CD4-positive, alpha-beta T cell treated with Interleukin-17A for 1 hour (primary cell): ENCODE measurements at places on chromosomes 7 and 10.

DNA sequence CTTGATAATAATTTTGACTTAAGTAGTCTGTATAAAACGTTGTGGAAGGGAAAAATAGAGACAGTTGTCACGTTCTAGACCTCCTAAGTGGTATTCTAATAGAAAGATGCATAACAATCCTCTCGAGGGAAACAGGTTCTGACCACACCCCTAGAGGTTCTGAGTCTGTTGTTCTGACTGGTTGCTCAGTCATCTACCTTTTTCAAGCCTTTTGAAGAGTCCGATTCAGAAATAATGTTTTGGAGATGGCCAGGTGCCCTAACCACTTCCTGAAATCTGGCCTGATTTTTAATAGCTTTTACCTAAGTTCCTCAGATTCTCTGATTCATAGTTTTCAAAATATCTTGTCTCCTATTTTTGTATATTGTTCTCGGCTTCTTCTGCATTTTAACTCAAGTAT, 175.6 kb downstream of the HDAC9 start:
- DNase-seq = no peak

DNA sequence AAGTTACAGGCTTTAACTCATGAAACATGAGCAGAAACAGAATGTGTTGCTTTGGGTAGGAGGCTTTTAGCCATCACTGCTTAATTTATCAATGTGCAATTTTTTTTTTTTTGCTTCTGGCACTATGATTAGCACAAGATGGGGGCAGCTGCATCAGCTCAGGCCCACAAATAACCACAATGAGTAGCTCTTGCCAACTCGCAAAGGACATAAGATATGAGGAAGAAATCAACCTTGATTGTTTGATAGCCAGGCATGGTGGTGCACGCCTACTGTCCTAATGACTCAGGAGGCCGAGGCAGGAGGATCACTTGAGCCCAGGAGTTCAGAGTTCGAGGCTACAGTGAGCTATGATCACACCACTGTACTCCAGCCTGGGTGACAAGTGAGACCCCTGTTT, 12.3 kb downstream of the NOD1 start:
- no peak for DNase-seq

DNA sequence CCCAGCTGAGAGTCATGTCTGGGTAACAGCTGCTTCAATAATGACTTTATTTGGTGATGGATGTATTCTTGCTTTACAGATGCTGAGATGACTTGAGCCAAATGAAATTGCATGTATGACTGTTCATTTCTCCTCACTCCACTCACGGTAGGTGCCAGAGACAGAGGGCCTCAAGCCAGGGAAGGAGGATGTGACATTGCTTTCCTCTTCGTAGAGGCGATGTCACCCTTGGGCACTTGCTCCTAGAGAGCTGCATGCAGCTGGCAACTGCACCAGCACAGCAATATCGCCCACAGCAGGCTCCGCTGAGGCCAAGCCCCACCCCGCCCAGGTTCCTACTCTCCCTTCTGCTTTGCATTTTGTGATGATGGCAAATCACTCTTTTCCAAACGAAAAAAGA, 116.6 kb upstream of the AOAH start:
- no peak for DNase-seq

DNA sequence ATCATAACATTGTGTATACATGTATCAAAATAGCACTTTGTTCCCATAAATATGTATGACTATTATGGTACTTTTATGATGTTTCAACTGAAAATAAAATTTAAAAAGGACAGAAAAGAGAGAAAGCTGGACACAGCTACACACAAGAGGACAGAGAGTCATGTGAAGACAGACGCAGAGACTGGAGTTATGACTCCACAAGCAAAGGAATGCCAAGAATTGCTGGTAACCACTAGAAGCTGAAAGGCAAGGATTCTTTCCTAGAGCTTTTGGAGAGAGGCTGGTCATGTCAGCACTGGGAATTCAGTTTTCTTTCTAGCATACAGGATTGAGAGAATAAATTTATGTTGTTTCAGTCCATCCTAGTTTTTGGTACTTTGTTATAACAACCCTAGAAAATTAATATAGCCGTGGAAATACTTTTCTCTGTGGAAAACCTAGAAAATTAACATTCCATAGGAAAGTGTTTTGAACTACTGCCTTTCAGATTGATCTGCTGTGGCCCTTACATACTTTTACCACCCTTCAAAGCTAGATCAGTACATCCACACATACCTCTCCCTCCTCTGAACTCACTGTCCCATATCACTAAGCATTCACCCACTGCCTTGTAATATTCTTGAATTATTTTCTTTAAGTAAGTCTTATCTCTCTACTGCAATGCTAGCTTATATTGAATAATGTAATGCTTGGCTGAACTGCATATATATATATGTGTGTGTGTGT, 575.3 kb downstream of the IPMK start:
- no peak for DNase-seq

DNA sequence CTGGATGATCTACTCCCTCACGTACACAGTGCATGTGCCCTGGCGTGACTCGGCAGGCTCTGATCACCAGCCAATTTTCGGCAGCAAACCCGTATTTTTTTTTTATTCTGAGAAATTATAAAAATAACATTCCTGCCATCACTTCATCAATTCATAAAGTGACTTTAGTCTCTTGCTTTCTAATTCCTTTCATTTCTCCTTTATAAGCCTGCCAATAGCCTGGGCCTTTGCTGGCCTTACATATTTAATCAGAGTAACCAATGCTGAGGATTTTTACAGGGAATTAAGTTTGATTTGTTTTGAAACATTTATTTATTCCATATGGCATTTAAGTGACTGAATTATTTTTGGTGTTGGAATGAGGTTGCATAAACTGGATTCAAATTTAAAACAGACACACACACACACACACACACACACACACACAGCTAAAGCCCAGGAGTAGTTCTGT, 140.8 kb downstream of the ETV1 start:
- no peak for DNase-seq

- DNase-seq = no peak
Measured at GRCh38 chr7:15168489-15168888, 265.9 kb upstream of the DGKB start.

DNA sequence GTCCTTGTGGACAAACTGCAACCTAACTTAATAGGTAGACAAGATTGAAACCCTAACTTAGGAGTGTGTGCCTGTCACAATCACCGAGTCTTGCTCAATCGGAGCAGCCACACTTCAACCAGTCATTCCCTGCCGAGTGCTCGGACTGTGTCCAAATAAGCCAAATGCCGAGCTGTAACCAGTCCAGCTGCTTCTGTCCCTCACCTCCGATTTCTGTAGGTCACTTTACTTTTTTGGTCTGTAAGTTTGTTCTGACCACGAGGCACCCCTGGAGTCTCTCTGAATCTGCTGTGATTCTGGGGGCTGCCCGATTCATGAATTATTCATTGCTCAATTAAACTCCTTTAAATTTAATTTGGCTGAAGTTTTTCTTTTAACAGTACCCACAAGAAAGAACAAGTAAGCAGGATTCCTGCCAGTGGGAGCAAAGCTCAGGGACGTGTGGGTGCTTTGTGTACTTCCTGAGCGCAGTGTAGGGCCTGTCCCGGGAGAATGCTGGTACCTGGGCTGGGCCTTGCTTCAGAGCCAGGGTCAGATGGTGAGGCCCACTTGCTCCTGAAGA, 140.1 kb downstream of the ACTR3B start:
- no peak for DNase-seq

- DNase-seq = no peak
Measured at GRCh38 chr10:49651917-49652316, 27.5 kb upstream of the C10orf53 start.

DNA sequence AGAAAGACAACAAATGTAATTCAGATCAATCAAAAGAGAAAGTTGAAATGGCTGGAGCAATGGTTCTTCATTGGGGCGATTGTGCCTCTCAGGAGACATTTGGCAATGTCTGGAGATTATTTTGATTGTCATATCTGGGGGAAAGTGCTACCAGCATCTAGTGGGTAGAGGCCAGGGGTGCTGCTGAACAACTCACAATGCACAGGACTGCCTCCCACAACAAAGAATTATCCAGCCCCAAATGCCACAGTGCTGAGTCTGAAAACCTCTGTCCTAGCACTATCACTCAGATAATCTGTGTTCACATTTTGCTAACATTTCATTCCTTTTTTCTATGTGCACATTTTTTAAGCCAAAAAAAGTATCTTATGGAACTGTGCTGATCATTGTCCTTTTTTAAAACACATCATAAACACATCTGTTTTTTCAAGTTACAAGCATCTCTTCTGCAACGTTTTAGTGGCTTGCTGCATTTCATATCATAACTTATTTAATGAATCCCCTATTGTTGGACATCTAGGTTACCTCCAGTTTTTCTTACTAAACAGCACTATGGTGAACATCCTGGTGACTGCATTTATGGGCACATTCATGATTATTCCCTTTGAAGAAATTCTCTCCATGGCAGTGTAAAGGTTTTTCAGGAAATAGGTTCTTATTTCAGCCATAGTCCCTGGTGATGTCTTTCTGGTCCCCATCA, 114.2 kb downstream of the C10orf105 start:
- DNase-seq = no peak

DNA sequence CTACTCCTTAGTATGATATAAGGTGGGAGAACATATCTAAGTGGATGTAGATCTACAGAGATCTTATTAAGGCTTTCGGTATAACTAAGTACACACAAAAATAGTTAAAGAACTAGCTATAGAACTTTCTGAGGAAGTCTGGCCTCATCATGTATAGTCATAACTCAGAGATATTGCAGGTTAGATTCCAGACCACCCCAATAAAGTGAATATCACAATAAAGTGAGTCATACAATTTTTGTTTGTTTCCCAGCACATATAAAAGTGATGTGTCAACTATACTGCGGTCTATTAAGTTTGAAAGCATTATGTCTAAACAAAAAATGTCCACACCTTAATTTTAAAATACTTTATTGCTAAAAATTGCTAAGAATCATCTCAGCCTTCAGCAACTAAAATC, 24.7 kb upstream of the SEMA3A start:
- no peak for DNase-seq

DNA sequence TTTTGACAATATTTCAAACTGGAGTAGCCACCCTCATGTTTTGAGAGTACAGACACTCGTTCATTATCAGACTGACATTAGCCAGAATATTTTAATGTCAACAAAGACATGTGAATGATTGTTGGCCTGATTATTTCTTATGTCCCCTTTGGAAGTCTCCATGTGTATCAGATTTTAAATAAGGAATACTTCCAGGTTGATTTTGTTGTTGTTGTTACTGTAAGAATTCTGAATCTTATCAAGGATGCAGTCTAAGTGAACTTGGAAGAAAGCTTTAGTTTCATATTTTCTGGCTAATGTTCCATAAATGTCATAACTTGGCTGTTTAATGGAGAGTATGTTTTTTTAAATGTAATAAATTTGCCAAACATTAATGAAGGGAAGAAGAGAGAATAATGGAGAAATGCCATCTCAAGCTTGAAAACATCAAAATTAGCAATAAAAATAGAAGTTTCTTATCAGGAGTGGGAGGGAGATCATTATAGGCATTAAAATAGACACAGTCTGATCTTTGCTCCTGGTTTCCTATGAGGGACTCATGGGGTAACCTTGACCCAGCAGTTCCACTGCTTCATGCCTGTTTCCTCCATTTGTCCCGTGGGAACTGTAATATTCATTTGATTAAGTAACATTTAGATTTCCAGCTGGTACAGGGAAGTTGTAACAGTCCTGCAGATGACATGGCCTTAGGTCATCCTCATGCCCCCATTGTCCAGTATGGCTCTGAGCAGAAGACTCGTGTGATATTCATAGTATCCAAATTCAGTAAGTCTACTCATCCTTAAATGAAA, 122.4 kb upstream of the KIAA1217 start:
- no peak for DNase-seq

DNA sequence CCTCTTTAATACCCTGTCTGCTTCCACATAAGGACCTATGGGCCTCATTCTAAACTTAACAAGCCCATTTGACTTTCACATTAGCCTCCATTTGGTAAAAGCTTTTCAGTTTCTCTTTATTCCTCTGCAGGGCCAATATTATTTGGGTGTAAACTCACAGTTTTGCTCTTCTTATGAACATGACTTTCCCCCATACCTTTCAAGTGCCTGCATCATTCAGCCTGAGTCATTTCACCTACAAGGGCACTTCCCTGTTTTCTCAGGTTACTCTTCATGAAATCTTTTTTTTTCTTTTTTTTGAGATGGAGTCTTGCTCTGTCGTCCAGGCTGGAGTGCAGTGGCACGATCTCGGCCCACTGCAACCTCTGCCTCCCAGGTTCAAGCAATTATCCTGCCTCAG, 1258.1 kb upstream of the CELF2 start:
- DNase-seq = no peak
